ENCODE measurements at places on chromosomes 7 and 10. TPM values are rescaled to one million over a fixed set of nuclear protein-coding genes. Genes with fewer than 3 reads are reported as not detected.

The NRP1 gene
- total RNA-seq: 3.7 TPM

The TNS3 gene
- 55.7 TPM for total RNA-seq

The EBLN1 gene
- not detected for total RNA-seq

The OAT gene
- 152 TPM for total RNA-seq

The SLC18A3 gene
- not detected for total RNA-seq

The LRCH4 gene
- total RNA-seq: 7.0 TPM

The KCND2 gene
- total RNA-seq: not detected

The PRPS1L1 gene
- not detected for total RNA-seq

The LOXL4 gene
- total RNA-seq: 8.8 TPM

The RARRES2 gene
- total RNA-seq: 94.6 TPM

The SPDYE11 gene
- not detected for total RNA-seq

The DNAJC12 gene
- 11.6 TPM for total RNA-seq

The SAP25 gene
- total RNA-seq: not detected

The NAT16 gene
- total RNA-seq: not detected

The SNX8 gene
- 20.6 TPM for total RNA-seq

The STRIP2 gene
- 8.2 TPM for total RNA-seq

The CYP3A4 gene
- 0.35 TPM for total RNA-seq

The PBLD gene
- total RNA-seq: 3.1 TPM

The ARPC1A gene
- 89.7 TPM for total RNA-seq

The PTN gene
- not detected for total RNA-seq

The CYP2C8 gene
- total RNA-seq: 0.09 TPM

The CPVL gene
- 30.7 TPM for total RNA-seq

The FGFR2 gene
- total RNA-seq: 2.6 TPM

The STEAP4 gene
- total RNA-seq: not detected

The MUC3A gene
- total RNA-seq: not detected

The ZNF479 gene
- not detected for total RNA-seq

The UCN3 gene
- total RNA-seq: not detected

The CLRN3 gene
- total RNA-seq: not detected

The ZNHIT1 gene
- total RNA-seq: 64.5 TPM

The LIPN gene
- total RNA-seq: not detected

The CYP3A7 gene
- total RNA-seq: 6.4 TPM

The ANXA8L1 gene
- total RNA-seq: not detected

The INTS15 gene
- total RNA-seq: 16.3 TPM

The LARP4B gene
- 23.6 TPM for total RNA-seq

The GIMAP7 gene
- total RNA-seq: not detected

The ANKRD61 gene
- total RNA-seq: not detected

The CHN2 gene
- total RNA-seq: 28.6 TPM

The ODAD2 gene
- not detected for total RNA-seq

The SPDYE1 gene
- total RNA-seq: not detected

The CPA1 gene
- total RNA-seq: 0.20 TPM

The CRHR2 gene
- not detected for total RNA-seq

The SEMA4G gene
- 46.2 TPM for total RNA-seq

The AKR1D1 gene
- 37.0 TPM for total RNA-seq

The INSYN2A gene
- total RNA-seq: not detected

The VWDE gene
- total RNA-seq: 0.27 TPM
